Ureter (tissue), 1 donor: ENCODE measurements at places on chromosomes 16 and 17. TPM values are rescaled to one million over a fixed set of nuclear protein-coding genes. Genes with fewer than 3 reads are reported as not detected.

SNAI3 gene
- 1.8 TPM for total RNA-seq

CNP gene
- total RNA-seq = 45.7 TPM

FADS6 gene
- total RNA-seq = 7.3 TPM

- no peak for DNase-seq
Observed at GRCh38 chr16:1141191-1141590, 11.7 kb upstream of the CACNA1H start.

ABCC12 gene
- total RNA-seq = not detected

GRCh38 chr16:1291576-1291974 is 17.9 kb upstream of the UBE2I start:
- DNase-seq = no peak

C1QL1 gene
- 1.1 TPM for total RNA-seq

DNA sequence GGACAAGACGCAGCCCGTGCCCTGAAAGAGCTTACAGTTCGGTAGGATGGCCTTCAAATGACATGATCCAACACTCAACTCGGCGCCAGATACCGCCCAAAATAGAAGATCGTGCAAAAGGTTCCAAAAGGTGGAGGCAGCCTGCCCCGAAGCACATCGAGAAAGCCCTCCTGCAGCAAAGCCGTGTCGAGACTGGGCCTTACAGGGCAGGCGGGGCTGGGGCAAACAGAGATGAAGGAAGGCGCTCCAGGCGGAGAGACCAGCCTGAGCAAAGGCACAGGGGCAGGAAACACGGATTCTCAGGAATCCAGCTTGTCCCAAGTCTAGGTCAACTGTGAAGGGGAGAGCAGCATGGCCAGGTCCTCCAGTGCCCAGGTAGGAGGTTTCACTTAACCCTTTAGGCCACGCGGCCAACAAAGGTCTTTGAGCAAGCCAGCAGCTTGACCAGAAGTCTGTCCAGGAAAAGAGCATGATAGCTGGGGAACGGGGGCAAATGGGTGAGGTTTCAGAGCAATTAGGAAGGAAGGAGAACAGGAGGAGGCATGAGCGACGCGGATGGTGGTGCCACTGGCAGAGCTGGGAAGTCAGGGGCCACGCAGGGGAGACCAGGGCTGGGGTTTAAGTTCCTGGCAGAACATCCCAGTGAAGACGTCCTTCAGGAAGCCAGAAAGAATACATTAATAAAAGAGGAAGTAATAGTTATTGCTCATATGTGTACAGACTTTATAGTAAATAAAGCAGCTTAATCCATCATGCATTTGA is 21.2 kb upstream of the EIF1 start:
- DNase-seq = no peak

GRCh38 chr17:14738652-14738988 is 437.7 kb downstream of the HS3ST3B1 start:
- no peak for DNase-seq

DNA sequence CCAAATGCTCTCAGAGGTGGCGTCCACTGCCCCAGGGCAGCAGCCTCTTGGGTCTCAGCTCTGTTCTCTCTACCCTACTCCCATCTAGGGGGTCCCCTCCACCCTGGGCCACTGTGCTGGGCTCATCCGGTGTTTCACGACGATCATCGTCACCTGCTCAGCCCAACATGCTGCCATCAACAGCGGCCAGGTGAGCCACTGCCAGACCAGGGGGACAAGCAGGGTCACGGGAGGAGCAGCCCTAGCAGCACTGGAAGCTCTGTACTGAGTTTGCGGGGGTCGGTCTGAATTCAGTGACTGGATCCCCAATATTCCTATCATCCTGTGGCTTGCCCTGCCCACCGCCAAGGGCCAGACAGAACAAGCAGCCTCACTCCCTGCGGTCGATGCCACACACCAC is 16.0 kb downstream of the ALOX12B start:
- DNase-seq = no peak

SHPK gene
- total RNA-seq = 22.8 TPM

HBA2 gene
- 88.0 TPM for total RNA-seq

DNA sequence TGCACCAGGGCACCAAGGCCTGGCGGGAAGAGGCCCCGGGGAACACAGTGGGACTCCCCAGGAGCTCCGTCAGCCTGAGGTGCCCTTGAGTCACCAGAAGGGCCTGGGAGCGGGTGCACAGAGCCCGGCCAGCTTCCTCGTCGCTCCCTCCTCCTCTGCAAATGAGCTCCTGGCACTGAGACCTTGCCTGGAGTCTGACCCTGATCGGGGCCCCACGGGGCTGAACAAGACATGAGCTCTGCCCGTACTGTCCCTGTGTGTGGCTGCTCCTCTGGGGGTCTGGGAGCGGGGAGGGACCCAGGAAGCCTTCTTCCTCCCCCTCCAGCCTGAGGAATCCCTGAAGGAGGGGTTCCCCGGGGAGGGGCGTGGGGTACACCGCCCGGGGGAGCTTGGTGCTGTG is 36.4 kb upstream of the SSTR5 start:
- no peak for DNase-seq

- DNase-seq = peak; percentile 59
Observed at GRCh38 chr16:56262148-56262547, 70.9 kb downstream of the GNAO1 start.

GRCh38 chr16:901715-902601 is 68.8 kb downstream of the LMF1 start:
- DNase-seq = no peak

- no peak for DNase-seq
Observed at GRCh38 chr17:15042311-15042710, 222.8 kb downstream of the PMP22 start.

- DNase-seq = no peak
Observed at GRCh38 chr17:74176546-74177001, 26.9 kb upstream of the RPL38 start.

SMURF2 gene
- total RNA-seq = 28.7 TPM

- no peak for DNase-seq
Observed at GRCh38 chr16:17877821-17878360, 407.1 kb upstream of the XYLT1 start.
